Cerebellar nuclear complex (tissue), 1 donor: ENCODE measurements at places on chromosomes 16 and 17.

- DNase-seq: no peak
These were observed 25.1 kb downstream of the STAT5A start for GRCh38 chr17:42313389-42313772.

DNA sequence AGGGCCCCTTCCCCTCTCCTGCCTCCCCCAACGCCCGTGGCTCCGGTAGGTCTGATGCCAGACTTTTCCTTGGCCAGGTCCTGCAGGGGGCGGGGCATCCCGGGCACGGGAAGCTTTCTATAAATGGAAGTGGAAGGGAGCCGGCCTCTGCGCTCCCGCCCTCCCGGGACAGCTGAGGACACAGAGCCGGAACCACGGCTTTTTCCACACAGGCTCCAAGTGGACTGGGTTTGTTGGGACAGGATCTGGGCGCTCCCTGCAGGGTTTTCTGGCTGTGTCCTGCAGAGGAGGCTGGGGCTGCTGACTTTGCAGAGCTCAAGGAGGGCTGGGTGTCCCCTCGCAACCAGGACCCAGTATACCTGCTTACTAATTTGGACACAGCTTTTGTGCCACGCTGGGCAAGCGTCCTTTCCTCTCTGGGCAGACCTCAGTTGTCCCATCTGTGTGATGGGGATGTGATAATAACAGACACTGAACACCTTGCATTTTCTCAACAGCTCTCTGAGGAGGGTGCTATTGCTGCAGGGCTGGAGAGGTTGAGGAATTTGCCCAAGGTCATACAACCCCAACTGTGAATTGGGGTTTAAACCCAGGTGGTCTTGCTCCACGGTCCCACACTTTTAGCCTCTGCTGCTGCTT lies 1.8 kb downstream of the TNS4 start:
- peak; percentile 21 for DNase-seq

DNA sequence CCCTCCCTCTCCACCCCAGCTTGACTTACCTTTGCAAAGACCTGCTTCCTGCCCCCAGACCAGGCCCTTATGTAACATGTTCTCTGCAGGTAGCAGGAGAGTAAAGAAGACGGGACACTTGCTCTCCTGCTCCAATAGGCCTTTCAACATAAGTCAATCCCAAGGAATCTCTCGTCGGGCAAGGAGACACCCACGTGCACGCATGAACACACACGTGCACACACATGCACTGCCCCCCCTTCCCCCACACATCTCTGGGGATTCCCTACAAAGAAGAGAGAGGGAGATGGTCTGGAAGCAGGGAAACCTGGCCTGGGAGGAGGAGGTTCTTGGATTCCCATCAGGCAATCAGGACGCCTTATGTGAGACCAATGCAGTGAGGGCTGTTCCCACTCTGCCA lies 41.4 kb downstream of the ABCC12 start:
- no peak for DNase-seq

GRCh38 chr17:79003661-79004411 lies 5.7 kb downstream of the CANT1 start:
- DNase-seq: no peak

- DNase-seq: no peak
These were observed 215.3 kb downstream of the C16orf78 start for GRCh38 chr16:49588729-49589384.

GRCh38 chr16:79082970-79083369 lies 517.6 kb downstream of the MAF start:
- no peak for DNase-seq

DNA sequence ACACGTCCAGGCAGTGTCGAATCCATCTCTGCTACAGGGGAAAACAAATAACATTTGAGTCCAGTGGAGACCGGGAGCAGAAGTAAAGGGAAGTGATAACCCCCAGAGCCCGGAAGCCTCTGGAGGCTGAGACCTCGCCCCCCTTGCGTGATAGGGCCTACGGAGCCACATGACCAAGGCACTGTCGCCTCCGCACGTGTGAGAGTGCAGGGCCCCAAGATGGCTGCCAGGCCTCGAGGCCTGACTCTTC lies 7.2 kb upstream of the CD68 start:
- DNase-seq: no peak

DNA sequence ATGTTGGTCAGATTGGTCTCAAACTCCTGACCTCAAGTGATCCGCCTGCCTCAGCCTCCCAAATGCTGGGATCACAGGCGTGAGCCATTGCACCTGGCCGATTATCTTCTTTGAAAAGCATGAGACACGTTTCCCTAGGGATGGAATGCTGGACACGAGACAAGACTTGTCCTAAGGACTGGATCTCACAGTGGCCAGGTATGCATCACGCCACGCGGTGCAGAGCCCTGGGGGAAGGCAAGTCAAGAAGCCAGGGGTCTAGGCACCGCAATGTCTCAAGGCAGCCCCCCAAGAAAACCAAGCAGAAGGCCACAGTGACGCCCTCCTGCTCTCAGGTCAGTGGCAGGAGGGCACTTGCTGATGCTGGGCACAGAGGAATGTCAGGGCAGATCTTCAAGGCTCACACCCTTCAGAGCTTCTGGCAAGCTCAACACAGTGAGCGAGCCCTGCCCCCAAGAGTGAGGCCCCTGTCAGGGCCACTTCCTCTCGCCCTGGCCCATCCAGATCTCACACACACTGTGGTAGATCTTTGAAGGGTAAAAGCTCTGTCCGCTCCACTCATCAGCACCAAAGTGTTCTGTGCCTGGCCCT lies 134.7 kb downstream of the ZNF778 start:
- DNase-seq: no peak

DNA sequence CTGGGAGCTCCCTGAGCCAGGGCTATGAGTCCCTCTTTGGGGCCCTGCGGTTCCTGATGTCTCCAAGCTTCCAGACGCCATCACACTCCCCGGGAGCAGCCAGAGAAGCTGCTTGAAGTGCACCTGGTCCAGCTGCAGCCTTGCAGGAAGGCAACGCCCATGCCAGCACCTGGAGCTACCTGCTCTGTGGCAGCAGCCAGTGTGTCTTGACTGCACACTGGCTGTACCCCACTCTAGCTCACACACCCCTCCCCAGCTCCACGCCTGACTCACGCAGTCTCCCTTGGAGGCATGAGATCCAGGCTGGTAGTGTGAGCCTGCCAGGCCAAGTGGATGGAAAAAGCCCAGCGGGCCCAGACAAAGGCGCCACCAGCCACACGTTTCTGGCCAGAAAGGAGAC lies 63.3 kb downstream of the USP32 start:
- DNase-seq: no peak

- no peak for DNase-seq
These were observed 22.5 kb downstream of the HMOX2 start for GRCh38 chr16:4498546-4499195.

GRCh38 chr16:67277294-67277998 lies 1.9 kb upstream of the PLEKHG4 start:
- DNase-seq: no peak

DNA sequence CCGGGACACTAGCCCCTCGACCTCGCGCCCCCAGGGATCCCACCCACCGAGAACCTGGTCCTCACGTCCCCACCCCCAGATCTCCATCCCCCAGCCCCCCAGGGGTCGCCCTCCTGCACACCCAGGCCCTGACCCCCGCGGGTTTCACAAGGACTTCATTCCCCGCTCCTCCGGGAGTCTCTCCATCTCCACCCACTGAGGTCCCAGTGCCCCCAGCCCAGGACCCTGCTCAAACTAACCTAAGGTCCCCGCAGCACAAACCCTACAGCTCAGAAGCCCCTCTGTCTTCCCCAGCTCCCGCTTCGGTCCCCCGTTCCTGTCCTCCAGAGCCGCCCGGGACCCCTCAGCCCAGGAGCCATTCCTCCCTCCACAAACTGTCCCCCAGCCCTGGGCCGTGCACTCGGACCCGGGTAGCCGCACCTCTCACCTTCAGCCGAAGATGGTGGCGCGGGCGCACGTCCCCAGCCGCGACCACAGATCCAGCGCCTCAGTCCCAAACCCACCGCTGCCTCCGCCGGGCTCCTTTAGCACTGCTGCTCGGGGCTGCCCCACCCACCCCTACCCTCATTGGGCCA lies at the start of gene MYH10:
Gene MYH10, minus strand, starts transcription at position 499 of the 575 bp plus-strand sequence. CDS start 7,479 bp downstream, outside the sequence.
- no peak for DNase-seq

DNA sequence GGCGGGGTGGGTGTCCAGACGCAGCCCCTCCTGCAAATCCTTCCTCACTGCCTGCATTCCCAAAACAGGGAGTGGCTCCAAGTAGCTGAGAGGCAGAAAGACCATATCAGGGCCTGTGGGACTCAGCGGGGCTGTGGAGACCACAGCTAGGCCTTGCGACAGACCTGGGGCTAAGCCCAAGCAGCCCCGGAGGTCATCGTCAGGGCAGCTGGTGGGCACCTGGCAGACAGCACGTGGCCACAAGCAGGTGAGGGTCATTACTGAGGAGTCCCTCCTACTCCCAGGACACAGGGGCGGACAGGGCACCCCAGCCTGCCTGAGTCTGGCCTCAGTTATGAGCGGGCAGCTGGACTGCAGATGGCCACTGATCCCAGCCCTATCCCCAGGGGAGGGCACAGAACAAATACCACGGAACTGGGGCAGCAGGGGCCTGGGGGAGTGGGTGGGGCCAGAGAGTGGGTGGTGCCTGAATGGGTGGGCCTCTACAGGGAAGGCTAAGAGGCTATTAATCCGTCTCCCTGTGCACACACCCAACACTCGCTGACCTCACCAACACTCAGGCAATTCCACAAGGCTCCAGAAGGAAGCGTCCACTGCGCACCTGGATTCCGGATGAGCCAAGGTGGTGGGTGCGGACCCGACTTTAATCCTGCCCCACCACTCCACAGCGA lies 8.5 kb downstream of the HS3ST6 start:
- no peak for DNase-seq
